Activated T-helper 1 cell treated with anti-CD3 and anti-CD28 coated beads, Interleukin-12 subunit alpha, Interleukin-12 subunit beta, Interleukin-2, Interleukin-4 antibody, amounts not matched to agents 30 ng/mL and 10 ng/mL and 1 ng/mL, durations not matched to agents 14 hours and 24 hours and 36 hours (primary cell): ENCODE measurements at places on chromosomes 11 and 22. TPM values are rescaled to one million over a fixed set of nuclear protein-coding genes. Genes with fewer than 3 reads are reported as not detected.

GRCh38 chr22:40982482-40983385 lies 31.6 kb downstream of the RBX1 start:
- H3K27me3 ChIP-seq: peaks cover 1% of the 10 kb centered on the region
- no peak for DNase-seq
- H3K4me3 ChIP-seq: no peak overlapping the region
- H3K36me3 ChIP-seq: no peaks in the 10 kb centered on the region
- no peak overlapping the region for H3K27ac ChIP-seq

Gene LAMTOR1
- 70.2 and 77.7 TPM in 2 replicates for total RNA-seq

Gene APOL4
- 0.18 TPM in 1 of 2 replicates, not detected in the other for total RNA-seq

DNA sequence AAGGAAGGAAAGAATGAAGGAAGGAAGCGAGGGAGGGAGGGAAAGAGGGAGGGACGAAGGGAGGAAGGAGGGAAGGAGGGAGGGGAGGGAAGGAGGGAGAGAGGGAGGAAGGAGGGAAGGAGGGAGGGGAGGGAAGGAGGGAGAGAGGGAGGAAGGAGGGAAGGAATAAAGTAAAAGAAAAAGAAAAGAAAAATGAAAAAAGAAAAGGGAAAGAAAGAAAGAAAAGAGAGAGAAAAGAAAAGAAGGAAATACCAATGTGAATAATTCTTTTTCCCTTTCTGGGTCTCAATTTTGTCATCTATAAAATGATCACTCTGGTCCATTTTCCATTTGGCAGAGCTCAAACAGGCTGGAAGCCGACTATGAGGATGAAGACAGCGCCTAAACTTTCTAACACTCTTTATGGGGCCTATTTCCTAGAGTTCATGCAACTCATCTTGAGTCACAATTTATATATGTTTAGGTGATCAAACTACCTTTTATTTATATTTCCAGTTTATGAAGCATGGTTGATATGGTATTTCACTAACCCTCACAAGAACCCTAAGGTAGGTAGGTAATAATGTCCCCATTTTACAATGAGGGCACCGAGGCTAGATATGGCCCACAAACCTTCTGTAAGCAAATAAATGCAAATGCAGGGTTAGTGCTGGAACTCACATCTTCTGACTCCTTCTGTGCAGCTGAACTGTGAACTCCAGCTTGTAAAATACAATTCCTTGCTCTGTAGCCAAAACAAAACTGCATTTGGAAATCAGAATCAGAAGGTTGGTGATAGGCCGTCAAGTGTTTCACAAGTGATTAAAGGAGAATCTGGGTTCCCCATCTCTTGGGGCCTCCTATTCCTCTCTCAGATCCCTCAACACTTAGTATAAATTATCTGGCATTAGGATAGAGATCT lies 434.3 kb downstream of the ETS1 start:
- DNase-seq: no peak
- peaks cover 13% of the 10 kb centered on the region for H3K4me1 ChIP-seq
- H3K4me3 ChIP-seq: no peak overlapping the region
- H3K36me3 ChIP-seq: no peaks in the 10 kb centered on the region

Gene SEC14L6
- not detected in 2 replicates for total RNA-seq

Gene CDC42EP2
- total RNA-seq: 1.6 and 2.7 TPM in 2 replicates

DNA sequence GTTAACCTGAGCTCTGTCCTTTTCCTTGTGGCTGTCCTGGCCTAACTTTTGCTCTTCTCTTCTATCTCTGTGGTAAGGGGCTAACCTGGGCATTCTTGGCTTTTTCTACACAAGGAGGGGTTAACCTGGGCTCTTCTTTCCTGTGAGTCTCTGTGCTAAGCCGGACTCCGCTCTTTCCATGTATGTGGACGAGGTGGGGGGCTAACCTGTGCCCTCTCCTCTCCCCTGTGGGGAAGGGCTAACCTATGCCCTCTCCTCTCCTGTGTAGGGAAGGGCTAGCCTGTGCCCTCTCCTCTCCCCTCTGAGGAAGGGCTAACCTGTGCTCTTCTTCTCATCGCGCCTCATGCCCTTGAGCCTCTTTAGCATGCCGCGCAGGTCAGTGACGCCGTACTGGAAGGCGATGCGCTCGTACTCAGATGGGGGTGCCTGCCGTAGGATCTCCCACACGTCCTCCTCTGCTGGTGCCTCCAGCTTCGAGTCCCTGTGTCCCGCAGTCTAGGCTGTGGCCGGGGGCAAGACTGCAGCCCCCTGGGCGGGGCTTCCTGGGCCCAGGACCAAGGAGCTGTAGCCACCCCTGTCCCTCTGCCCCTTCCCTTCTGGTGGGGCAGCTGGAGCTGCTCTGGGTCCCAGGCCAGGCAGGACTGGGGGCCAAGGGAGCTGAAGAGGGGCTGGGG lies 6.5 kb downstream of the MYBPC3 start:
- no peak overlapping the region for H3K4me3 ChIP-seq
- no peaks in the 10 kb centered on the region for H3K4me1 ChIP-seq
- no peak for DNase-seq

GRCh38 chr11:59191095-59191494 lies 19.2 kb downstream of the DTX4 start:
- no peak overlapping the region for H3K27ac ChIP-seq
- peaks cover 11% of the 10 kb centered on the region for H3K27me3 ChIP-seq
- H3K4me1 ChIP-seq: no peaks in the 10 kb centered on the region
- no peak for DNase-seq

GRCh38 chr11:111766834-111767142 lies 599 bp upstream of the PPP2R1B start:
- H3K4me1 ChIP-seq: peaks cover 43% of the 10 kb centered on the region
- peak overlapping the region; percentile 96 for H3K4me3 ChIP-seq
- DNase-seq: no peak
- no peaks in the 10 kb centered on the region for H3K27me3 ChIP-seq
- peak overlapping the region; percentile 97 for H3K27ac ChIP-seq
- H3K36me3 ChIP-seq: peaks cover 24% of the 10 kb centered on the region

DNA sequence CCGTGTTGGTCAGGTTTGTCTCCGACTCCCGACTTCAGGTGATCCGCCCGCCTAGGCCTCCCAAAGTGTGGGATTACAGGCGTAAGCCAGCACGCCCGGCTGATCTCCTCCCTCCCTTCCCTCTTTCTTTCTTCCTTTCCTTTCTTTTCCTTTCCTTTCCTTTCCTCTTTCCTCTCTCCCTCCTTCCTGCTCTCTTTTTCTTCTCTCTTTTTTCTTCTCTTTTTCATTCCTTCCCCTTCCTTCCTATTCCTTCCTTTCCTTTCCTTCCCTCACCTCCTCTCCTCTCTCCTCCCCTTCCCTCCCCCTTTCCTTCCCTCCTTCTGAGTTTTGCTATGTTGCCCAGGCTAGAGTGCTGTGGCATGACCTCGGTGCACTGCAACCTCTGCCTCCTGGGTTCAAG lies 3.9 kb upstream of the ZDHHC5 start:
- peaks cover 21% of the 10 kb centered on the region for H3K36me3 ChIP-seq
- no peak overlapping the region for H3K4me3 ChIP-seq
- no peak overlapping the region for H3K27ac ChIP-seq
- DNase-seq: no peak

Gene C22orf31
- not detected in 2 replicates for total RNA-seq

Gene P2RX6
- 0.18 and 0.22 TPM in 2 replicates for total RNA-seq

DNA sequence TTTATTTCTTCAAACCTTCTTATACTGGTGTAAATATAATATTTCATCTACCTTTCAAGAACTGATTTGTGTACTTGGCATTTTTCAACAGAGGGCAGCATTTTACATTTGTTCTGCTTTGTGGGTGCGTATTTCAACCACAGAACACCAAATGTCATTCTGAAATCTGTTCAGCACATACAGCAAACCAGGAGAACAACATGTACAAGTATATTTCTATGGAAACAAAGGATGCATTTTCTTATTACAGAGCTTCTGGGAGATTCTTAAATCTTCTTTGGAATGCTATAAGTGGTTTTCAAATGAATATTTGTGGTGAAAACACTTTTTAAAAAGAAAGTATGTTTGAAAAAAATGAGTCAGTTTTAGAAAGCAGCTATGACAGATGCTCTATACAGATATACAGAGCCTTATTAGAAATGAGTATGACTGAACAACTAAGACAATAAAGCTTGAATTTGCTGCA lies 946.0 kb downstream of the FAM181B start:
- no peak overlapping the region for H3K4me3 ChIP-seq
- peak overlapping the region; percentile 10 for H3K27ac ChIP-seq
- no peaks in the 10 kb centered on the region for H3K27me3 ChIP-seq
- H3K36me3 ChIP-seq: no peaks in the 10 kb centered on the region
- peaks cover 8% of the 10 kb centered on the region for H3K4me1 ChIP-seq
- DNase-seq: no peak

Gene MS4A14
- not detected in 2 replicates for total RNA-seq

DNA sequence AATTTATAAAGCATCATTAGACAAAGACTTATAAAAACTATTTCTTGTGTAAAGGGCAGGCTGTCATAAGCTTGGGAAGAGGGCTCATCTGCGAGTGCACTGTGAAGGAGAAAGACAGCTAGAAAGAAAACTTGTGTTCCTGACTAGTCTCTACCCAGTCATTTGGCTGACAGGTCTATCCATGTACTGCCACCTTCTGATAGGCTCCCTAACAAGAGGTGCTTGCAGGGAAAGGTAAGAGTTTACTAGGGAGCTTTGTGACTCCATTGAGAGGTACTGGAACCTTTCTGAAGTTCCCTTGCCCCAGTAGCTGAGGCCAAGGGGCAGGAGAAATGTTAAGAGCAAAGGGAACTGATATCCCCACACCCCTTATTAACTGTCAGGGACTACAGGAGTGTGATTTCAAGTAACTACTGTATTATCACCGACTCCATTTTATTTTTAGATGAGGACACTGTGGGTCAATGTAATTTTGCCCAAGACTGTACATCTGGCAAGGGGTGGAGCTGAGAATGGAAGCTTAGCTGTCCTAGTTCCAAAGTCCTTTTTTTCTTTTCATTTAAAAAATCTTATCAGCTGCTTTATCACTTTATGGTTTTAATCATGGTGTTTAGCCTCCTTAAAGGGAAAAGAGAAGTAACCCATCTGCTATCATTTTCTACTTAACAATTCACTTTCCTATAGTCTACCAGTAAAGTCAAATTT lies 129.4 kb downstream of the ARHGAP20 start:
- no peak overlapping the region for H3K27ac ChIP-seq
- no peak overlapping the region for H3K4me3 ChIP-seq
- H3K36me3 ChIP-seq: no peaks in the 10 kb centered on the region
- H3K27me3 ChIP-seq: peaks cover 8% of the 10 kb centered on the region
- H3K4me1 ChIP-seq: no peaks in the 10 kb centered on the region
- no peak for DNase-seq

GRCh38 chr11:7609521-7609920 lies 63.8 kb downstream of the CYB5R2 start:
- no peak overlapping the region for H3K4me3 ChIP-seq
- DNase-seq: no peak

Gene ZFTA
- 3.8 and 5.3 TPM in 2 replicates for total RNA-seq

Gene FAM181B
- not detected in 2 replicates for total RNA-seq

GRCh38 chr11:65798882-65799281 lies 12.0 kb downstream of the OVOL1 start:
- DNase-seq: no peak
- no peaks in the 10 kb centered on the region for H3K36me3 ChIP-seq
- H3K27me3 ChIP-seq: peaks cover 8% of the 10 kb centered on the region
- no peaks in the 10 kb centered on the region for H3K4me1 ChIP-seq
- H3K27ac ChIP-seq: no peak overlapping the region

DNA sequence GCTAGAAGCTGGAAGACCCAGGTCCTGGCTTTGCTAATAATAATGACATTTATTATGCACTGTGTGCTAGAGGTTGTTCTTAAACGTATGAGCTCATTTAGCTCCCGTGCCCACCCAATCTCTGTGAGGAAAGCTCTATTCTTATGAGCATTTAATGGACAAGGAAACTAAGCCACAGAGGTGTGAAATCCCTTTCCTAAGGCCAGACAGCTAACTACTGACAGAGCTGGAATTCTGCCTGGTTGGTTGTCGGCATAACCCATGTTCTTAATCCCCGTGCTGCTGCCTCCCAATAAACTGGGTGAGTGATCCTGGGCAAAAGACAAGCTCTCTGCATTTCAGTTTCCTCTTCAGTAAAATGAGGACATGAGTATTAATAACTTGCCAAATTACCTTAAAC lies 49.4 kb downstream of the SNX19 start:
- no peak overlapping the region for H3K27ac ChIP-seq
- no peaks in the 10 kb centered on the region for H3K27me3 ChIP-seq
- peaks cover 5% of the 10 kb centered on the region for H3K4me1 ChIP-seq
- no peak for DNase-seq
- H3K4me3 ChIP-seq: no peak overlapping the region

DNA sequence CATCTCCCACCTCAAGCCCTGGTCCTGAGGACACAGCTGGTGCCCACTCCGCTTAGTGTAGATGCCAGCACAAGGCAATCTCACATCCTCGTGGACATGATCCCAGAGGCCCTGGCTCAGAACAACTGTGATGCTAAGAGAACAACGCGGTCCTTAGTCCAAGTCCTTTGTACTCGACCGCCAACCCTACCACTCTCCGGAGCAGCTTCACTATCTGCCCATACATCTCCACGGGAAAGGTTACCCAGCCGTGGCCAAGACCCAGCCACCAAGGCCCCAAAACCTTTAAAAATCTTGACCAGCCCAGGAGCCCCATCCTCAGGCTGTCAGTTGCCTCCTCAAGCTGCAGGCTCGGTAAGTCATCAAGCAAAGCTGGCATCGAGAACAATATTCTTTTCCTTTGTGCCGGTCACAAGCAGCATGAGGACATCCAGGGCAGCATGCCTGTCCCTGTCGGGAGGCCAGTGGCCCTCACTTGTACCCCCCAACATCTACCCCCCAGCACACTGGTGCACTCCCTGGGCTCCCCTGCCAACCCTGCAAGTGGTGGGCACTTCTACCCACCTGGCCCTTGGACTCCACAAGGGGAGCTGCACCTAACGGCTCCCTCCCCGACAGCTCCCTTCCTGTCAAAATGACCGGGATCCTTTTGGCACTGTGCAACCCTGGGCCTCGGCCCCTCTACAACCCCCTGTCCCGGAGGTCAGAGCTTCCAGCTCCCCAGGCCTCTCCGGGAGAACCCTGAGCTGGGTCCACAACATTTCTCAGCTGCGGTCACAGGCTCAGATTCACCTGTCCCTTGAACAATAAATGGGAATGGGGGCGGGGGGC lies 2.5 kb downstream of the OSBPL5 start:
- H3K4me1 ChIP-seq: peaks cover 5% of the 10 kb centered on the region
- H3K4me3 ChIP-seq: no peak overlapping the region
- no peak for DNase-seq
- no peak overlapping the region for H3K27ac ChIP-seq
- H3K36me3 ChIP-seq: peaks cover 3% of the 10 kb centered on the region

GRCh38 chr11:81380395-81380794 lies 1353.3 kb downstream of the FAM181B start:
- no peak overlapping the region for H3K27ac ChIP-seq
- no peak for DNase-seq
- no peaks in the 10 kb centered on the region for H3K27me3 ChIP-seq
